ENCODE measurements at places on chromosomes 16 and 17.

DNA sequence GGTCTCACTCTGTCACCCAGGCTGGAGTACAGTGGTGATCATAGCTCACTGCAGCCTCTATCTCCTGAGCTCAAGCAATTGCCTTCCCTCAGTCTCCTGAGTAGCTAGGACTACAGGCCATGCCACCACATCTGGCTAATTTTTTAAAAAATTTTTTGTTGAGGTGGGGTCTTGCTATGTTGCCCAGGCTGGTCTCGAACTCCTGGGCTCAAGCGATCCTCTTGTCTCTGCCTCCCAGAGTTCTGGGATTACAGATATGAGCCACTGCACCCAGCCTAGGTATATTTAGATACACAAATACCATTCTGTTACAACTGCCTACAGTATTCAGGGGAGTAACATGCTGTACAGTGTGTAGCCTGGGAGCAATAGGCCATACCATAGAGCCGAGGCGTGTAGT lies 14.3 kb downstream of the POLR3E start:
- H3K4me3 ChIP-seq, result no peak overlapping the region
- no peaks in the 10 kb centered on the region for H3K4me1 ChIP-seq
- DNase-seq, result no peak

- no peaks in the 10 kb centered on the region for H3K4me1 ChIP-seq
- no peak for DNase-seq
- no peak overlapping the region for H3K4me3 ChIP-seq
- no peaks in the 10 kb centered on the region for H3K36me3 ChIP-seq
- no peak overlapping the region for H3K27ac ChIP-seq
These were observed 23.3 kb downstream of the SEC14L5 start for GRCh38 chr16:4981473-4981872.

- peak overlapping the region; percentile 100 for H3K27ac ChIP-seq
- H3K27me3 ChIP-seq, result no peaks in the 10 kb centered on the region
- no peaks in the 10 kb centered on the region for H3K36me3 ChIP-seq
These were observed 4.4 kb downstream of the KDM6B start for GRCh38 chr17:7838090-7839075.

DNA sequence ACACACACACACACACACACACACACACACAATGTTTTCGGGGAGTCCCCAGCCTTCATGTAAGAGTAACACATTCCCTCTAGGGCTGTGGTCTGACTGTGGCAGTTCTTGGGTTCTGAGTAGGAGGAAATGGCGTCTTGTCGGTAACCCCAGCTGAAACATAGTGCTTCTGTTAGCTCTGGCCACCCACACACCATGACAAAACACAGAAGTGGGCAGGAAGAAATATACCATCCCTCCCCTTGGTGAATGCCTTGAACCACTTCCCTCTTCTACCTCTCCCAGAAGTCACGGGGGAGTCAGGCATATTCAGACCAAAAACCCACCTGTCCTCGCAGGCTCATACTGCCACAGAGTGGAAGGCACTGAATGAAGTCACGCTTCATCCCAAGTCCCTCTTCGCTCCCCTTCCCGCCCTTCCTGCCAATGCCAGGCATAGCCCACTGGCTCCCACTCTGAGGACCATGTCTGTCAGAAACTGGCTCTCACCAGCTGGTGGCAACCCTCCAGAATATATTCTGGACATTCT lies 11.5 kb downstream of the SLC35B1 start:
- DNase-seq, result no peak
- H3K27ac ChIP-seq, result no peak overlapping the region
- peaks cover 4% of the 10 kb centered on the region for H3K4me1 ChIP-seq
- peaks cover 4% of the 10 kb centered on the region for H3K36me3 ChIP-seq
- H3K4me3 ChIP-seq, result no peak overlapping the region

DNA sequence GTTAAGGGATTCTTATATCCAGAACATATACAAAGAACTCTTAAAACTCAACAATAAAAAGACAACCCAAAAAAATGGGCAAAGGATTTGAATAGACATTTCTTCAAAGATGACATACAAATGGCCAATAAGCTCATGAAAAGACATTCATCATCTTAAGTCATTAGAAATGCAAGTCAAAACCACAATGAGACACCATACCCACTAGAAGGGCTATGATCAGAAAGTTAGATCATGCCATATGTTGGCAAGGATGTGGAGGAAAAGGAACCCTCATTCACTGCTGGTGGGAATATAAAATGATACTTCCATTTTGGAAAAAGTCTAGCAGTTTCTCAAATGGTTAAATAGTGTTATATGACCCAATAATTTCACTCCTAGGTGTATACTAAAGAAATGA lies 9.4 kb downstream of the PLD6 start:
- no peaks in the 10 kb centered on the region for H3K4me1 ChIP-seq
- H3K4me3 ChIP-seq, result no peak overlapping the region
- DNase-seq, result no peak
- H3K36me3 ChIP-seq, result no peaks in the 10 kb centered on the region
- no peak overlapping the region for H3K27ac ChIP-seq

DNA sequence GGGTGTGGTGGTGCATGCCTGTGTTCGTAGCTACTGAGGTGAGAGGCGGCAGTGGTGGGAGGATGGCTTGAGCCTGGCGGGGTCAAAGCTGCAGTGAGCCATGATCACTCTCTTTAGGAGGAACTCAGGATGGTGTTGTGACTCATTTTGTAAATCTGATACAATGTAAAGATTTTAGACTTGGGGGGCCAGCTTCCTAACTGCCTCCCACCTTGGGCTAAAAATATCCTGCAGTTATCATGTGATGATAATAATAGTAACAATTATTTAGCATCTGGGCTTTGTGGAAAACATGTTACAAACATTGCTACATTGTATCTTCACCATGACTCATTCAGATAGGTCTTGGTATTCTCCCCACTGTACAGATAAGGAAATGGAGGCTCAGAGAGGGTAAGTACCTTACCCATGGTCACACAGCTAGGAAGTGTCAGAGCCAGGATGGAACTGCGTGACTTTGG lies 7.4 kb downstream of the CTNS start:
- no peak overlapping the region for H3K27ac ChIP-seq
- no peaks in the 10 kb centered on the region for H3K36me3 ChIP-seq
- DNase-seq, result no peak

DNA sequence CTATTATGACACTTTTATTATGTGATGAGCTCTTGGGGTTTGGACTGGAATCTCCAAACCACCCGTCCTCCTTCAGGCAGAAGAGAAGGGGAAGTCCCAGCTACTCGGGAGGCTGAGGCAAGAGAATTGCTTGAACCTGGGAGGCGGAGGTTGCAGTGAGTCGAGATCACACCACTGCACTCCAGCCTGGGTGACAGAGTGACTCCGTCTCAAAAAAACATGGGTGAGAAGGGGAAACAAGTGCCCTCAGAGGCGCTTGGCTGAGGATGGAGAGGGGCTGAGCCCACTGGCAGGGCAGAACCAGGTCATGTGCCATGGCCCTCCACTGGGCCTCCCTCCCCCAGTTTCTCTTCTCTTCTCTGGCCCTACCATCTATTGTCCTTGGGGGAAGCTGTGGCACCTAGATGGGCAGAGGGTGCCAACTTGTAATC lies 120.9 kb upstream of the SMURF2 start:
- DNase-seq, result peak; percentile 15
- H3K36me3 ChIP-seq, result no peaks in the 10 kb centered on the region
- peaks cover 10% of the 10 kb centered on the region for H3K4me1 ChIP-seq
- no peak overlapping the region for H3K27ac ChIP-seq
- H3K27me3 ChIP-seq, result no peaks in the 10 kb centered on the region

GRCh38 chr17:11047228-11047627 lies 193.8 kb upstream of the SHISA6 start:
- no peaks in the 10 kb centered on the region for H3K27me3 ChIP-seq
- H3K4me3 ChIP-seq, result no peak overlapping the region
- no peak overlapping the region for H3K27ac ChIP-seq
- H3K4me1 ChIP-seq, result no peaks in the 10 kb centered on the region
- DNase-seq, result no peak
- H3K36me3 ChIP-seq, result no peaks in the 10 kb centered on the region

DNA sequence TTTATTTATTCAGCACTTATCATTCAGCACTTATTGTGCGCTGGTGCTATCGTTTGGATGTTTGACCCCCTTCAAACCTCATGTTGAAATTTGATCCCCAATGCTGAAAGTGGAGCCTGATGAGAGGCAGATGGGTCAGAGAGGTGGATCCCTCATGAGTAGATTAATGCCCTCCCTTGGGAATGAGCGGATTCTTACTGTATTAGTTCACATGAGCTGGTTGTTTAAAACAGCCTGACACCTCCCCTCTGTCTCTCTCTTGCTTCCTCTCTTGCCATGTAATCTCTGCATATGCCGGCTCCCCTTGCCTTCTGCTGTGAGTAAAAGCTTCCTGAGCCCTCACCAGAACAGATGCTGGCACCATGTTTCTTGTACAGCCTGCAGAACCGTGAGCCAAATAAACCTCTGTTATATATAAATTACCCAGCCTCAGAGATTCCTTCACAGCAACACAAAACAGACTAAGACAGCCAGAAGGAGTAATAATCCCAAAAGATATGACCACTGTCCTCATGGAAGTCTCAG lies 111.1 kb downstream of the CACNG3 start:
- no peaks in the 10 kb centered on the region for H3K27me3 ChIP-seq
- H3K27ac ChIP-seq, result no peak overlapping the region
- no peaks in the 10 kb centered on the region for H3K4me1 ChIP-seq
- H3K4me3 ChIP-seq, result no peak overlapping the region
- H3K36me3 ChIP-seq, result no peaks in the 10 kb centered on the region

DNA sequence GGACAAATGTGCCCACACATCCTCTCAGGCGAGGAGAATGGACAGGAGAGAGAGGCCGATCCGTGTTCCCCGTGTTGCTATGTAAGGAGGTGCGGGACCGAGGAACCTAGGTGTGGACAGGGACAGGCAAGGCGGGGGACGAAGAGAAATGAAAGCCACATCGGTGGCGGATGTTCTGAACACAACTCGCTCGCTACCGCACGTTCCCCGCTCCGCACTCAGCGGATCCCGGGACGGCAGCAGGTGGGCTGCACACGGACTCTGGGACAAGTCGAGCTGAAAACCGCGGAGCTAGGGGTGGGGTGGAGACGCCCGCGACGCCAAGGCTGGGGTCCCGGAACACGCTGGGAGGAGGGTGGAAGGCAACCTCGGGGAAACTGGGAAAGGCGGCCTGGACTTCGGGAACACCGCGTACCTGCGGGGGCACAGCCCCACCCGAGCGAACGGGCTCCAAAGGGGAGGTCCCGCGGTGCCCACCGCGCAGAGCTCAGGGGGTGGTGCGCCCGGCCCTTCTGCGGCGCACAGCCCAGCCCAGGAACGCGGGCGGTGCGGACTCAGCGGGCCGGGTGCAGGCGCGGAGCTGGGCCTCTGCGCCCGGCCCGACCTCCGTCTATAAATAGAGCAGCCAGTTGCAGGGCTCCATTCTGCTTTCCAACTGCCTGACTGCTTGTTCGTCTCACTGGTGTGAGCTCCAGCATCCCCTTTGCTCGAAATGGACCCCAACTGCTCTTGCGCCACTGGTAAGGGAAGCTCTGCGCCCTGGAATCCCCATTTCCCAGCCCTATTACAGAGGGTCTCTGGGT lies at the start of gene MT1E:
TSS of gene MT1E (plus strand) at position 642 of the 803 bp plus-strand sequence. CDS start at position 713, 71 bp downstream.
- H3K36me3 ChIP-seq, result no peaks in the 10 kb centered on the region
- H3K4me3 ChIP-seq, result peak within 1 kb of the TSS; percentile 79
- no peaks in the 10 kb centered on the region for H3K27me3 ChIP-seq
- H3K27ac ChIP-seq, result peak within 1 kb of the TSS; percentile 86
- DNase-seq, result peak; percentile 76
- peaks cover 3% of the 10 kb centered on the region for H3K4me1 ChIP-seq

GRCh38 chr17:79808763-79809529 lies 12.1 kb upstream of the CBX8 start:
- peak; percentile 61 for DNase-seq
- H3K4me1 ChIP-seq, result peaks cover 24% of the 10 kb centered on the region
- H3K4me3 ChIP-seq, result no peak overlapping the region
- no peak overlapping the region for H3K27ac ChIP-seq
- H3K27me3 ChIP-seq, result peaks cover 78% of the 10 kb centered on the region
- no peaks in the 10 kb centered on the region for H3K36me3 ChIP-seq

DNA sequence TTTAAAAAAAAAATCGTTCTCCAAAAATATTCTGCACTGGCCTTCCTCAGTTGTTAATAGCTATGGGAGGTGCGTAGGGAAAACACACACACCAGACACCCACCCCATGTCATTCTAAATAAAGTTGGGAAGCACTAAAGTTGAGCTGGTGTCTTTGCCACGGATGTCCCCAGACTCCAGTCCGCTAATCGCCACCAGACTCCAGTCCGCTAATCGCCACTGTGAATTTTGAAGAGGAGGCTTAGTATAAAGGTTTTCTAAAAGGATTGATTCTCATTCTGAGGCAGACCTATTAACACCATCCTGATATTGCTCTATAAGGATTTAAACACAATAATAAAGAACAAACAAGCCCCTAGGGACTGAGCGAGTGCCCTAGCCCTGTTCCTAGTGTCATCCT lies 22.7 kb upstream of the CPSF4L start:
- H3K27me3 ChIP-seq, result no peaks in the 10 kb centered on the region
- peaks cover 11% of the 10 kb centered on the region for H3K36me3 ChIP-seq
- peaks cover 9% of the 10 kb centered on the region for H3K4me1 ChIP-seq
- no peak overlapping the region for H3K4me3 ChIP-seq
- H3K27ac ChIP-seq, result no peak overlapping the region
- DNase-seq, result no peak

- DNase-seq, result no peak
- no peak overlapping the region for H3K27ac ChIP-seq
- H3K27me3 ChIP-seq, result no peaks in the 10 kb centered on the region
- H3K4me3 ChIP-seq, result no peak overlapping the region
These were observed 22.2 kb downstream of the SLC43A2 start for GRCh38 chr17:1606352-1606985.

- DNase-seq, result no peak
- H3K36me3 ChIP-seq, result no peaks in the 10 kb centered on the region
- no peaks in the 10 kb centered on the region for H3K27me3 ChIP-seq
- no peak overlapping the region for H3K27ac ChIP-seq
These were observed 650.9 kb downstream of the KCNJ2 start for GRCh38 chr17:70820276-70820675.

DNA sequence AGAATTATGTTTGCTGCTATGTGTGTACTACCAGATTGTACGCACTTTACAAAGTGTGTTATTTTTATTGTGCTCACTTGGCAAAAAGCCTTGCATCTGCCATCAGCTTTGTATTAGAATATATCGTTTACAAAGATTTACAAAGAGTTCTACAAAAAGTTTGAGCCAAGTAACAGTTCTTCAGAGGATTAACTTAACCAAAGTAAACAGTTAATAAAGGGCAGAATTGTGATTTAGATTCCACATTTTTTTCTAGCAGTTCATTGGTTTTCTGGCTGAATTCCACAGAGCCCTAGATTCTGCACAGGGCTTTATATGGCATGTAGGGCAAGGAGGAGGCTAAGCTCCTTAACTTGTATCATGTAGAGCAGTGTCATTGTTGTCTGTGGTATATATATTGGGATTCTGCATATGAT lies 29.4 kb downstream of the UTP18 start:
- no peak overlapping the region for H3K27ac ChIP-seq
- no peak for DNase-seq
- H3K36me3 ChIP-seq, result no peaks in the 10 kb centered on the region
- no peak overlapping the region for H3K4me3 ChIP-seq

DNA sequence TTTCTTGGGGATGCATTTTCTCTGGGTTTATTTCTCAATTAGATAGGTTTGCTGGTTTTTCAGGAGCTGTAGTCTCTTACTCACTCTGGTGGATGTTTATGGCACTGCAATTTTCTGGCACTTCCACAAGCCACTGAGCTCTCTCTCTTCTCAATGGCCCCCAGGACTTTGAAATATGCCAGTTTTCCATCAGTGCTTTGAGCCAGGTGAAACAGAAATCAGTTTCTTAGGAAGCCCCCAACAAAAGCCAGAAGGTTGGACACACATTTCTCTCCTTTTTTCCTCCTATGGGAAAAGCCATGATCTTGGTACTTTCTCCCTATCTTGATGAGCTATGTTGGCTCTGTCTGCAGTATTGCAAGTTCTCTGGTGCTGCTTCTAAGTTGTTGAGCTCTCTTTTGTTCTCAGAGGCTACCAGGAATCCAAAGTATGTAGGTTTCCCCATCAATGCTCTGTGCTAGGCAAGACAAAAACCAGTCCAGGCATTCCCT lies 90.7 kb upstream of the SMIM36 start:
- H3K27me3 ChIP-seq, result no peaks in the 10 kb centered on the region
- no peak for DNase-seq
- H3K27ac ChIP-seq, result no peak overlapping the region
- H3K36me3 ChIP-seq, result no peaks in the 10 kb centered on the region
